Activated CD4-positive, CD25-positive, alpha-beta regulatory T cell treated with anti-CD3 and anti-CD28 coated beads, Interleukin-2, amount 50 U/mL, for 72 hours (primary cell): ENCODE measurements at places on chromosomes 1 and 21.
A peak's percentile ranks its signal among the peaks of the same experiment; 100 is the strongest.

- no peak for DNase-seq
These were observed 114.8 kb upstream of the PAXBP1 start for GRCh38 chr21:32886339-32886738.

- no peak for DNase-seq
These were observed 6.7 kb downstream of the RNF186 start for GRCh38 chr1:19808351-19808750.

DNA sequence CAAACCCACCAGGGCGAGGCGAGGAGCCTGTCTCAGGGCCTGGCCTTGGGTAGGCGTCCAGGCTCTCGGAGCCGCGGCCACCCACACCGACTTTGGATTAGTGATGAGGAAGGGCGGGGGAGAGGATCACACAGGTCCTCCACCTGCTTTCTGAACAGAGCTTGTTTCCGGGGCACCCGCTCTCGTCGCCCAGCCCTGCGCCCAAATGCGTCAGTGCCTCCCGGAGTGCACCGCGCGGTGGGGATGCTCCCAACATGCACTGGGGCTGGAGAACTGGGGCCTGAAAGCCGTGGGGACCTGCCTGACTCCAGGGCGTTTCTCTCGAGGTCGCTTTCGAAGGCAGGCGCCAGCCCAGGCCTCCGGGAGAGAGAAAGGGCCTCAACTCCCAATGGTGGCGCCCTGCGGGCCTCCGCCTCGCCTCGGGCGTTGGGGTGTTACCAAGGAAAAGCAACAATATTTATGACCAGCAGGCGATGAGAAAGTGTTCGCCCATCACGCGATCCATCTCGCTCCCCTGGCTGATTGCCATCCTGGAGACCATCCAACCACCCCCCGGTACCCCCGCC is 8.9 kb upstream of the LHX8 start:
- DNase-seq, result no peak

DNA sequence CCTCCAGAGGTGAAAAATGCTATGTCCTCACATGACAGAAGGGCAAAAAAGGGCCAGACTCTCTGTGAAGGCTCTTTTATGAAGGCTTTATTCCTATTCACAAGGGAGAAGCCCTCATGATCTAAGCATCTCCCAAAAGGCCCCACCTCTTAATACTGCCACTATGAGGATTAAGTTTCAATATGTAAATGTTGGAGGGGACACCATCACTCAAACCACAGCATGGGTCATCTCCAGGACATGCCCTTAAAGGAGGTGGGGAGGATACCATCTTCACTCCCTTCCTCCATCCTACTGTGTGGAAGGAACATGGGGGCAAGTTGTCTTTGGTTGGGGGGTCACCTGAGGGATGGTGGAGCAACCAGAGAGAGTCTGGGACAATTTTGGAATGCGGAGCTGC is 170.1 kb downstream of the TRIM33 start:
- DNase-seq, result no peak

- DNase-seq, result no peak
These were observed 8.0 kb upstream of the ETV3 start for GRCh38 chr1:157146244-157146643.

GRCh38 chr1:222546548-222547259 is 1.2 kb downstream of the HHIPL2 start:
- DNase-seq, result no peak

DNA sequence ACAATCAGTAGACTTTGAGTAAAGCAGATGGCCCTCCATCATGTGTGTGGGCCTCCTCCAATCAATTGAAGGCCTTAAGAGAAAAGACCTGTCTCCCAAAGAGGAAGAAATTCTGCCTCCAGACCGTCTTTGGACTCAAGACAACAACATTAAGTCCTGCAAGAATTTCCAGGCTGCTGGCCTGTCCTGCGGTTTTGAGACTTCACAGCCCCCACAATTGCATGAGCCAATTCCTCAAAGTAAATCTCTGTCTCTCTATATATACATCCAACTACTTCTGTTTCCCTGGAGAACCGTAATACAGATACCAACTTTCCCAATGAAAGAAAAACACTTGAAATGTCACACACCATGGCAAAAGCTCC is 16.4 kb downstream of the REG4 start:
- no peak for DNase-seq

GRCh38 chr1:111213412-111213811 is 13.0 kb upstream of the DENND2D start:
- DNase-seq, result no peak

DNA sequence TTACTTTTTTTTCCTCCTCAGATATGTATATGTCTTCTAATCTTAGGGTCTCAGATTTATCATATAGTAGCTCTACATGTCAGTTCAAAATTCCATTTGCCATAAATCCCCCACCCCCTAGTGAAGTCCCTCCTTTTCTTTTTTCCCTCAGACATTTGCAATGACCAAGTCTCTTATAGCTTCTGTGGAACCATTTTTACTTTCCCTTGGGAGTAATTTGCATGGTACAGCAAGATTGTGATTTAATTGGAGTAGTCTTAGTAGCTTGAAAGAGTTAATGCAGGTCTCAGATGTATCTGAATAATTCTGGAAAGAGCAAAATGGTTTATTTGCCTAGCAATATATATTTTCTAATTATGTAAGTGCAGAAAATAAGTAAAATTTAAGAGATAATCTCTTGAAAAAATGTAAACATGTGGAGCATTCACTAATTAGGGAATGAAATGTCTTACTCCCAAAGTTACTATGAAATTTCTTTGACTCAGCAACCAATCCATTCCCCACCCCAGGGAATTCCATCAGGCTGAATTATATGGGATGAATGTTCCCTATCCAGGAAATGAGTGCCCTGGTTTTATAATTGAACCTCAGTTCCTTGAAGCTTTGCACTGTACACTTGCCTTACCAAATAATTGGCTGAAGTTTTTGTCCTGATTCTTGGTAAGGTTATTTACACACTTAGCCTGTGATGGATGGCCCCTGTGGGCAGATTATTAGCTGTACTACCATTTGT is 267.0 kb downstream of the DNM3 start:
- no peak for DNase-seq

GRCh38 chr1:39554277-39554676 is 22.3 kb downstream of the PABPC4 start:
- DNase-seq, result no peak

DNA sequence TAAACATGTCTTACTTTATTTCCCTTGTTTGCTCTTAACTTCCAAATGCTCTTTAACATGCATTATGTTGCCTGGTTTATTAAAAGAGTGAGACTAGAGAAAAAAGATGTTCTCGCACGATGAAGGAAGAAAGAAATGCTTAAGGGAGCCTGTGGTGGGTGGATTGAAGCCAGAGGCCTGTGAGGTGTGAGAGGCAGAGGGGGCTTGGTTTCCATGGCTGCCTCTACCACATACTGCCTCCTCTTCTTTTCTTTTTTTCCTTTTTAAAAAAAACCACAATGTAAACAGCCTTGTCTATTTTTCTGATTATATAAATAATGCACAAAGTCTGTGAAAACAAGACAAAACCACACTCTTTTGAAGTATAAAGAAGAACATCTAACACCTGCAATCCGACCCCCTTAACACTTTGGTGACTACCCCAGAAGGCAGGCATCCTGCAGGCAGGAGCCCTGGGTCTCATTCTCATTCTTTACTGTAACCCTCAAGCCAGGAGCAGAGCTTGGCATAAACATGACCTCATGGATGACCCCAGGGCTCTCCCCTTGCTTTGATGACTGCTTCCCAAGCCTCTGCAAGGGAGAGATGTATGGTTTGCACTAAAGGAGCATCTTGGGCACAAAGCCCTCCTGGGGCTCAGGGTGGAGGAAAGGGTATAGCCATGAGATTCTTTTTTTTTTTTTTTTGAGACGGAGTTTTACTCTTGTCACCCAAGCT is 10.1 kb upstream of the PARP1 start:
- DNase-seq, result no peak

GRCh38 chr1:161726473-161727255 is 5.3 kb downstream of the FCRLB start:
- DNase-seq, result peak; percentile 60

DNA sequence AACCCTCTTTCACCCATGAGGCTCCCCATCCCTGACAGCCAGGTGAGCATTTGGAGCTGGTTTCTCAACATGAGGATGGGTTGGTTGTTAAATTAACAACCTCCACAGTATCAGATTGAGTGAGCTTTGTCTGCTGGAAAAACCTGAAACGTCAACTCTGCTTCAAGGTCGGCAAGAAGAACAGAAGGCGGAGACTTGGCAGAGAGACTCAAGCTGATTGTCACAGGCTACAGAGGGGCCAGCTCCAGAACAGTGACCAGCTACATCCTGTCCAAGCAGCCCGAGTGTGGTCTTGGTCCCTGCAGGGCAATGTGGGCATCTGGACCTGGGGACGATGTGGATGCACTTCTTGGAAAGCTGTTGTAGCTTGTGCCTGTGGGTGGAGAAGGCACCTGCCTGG is 36.6 kb upstream of the TMEM51 start:
- DNase-seq, result no peak

- no peak for DNase-seq
These were observed 298.6 kb upstream of the AJAP1 start for GRCh38 chr1:4355839-4356238.

GRCh38 chr1:29973406-29973805 is 737.1 kb downstream of the PTPRU start:
- DNase-seq, result no peak

GRCh38 chr1:180267761-180268555 is 37.9 kb downstream of the LHX4 start:
- no peak for DNase-seq

DNA sequence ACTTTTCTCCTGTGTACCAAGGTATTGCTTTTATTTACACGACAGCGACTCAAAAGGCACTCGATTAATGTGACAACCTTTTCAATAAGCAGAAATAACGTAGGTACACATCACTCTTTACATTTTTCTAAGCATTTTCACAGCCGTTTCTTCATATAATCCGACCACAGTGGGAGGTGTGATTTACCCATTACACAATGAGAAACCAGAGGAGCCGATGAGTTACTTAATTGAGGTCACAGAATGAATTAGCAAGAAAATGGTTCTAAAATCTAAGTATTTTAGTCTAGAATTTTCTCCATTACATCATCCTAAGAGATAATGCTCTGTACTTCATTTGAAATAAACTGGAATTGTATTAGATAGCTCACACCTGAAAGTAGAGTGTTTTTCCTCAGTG is 71.5 kb downstream of the UMODL1 start:
- DNase-seq, result no peak

DNA sequence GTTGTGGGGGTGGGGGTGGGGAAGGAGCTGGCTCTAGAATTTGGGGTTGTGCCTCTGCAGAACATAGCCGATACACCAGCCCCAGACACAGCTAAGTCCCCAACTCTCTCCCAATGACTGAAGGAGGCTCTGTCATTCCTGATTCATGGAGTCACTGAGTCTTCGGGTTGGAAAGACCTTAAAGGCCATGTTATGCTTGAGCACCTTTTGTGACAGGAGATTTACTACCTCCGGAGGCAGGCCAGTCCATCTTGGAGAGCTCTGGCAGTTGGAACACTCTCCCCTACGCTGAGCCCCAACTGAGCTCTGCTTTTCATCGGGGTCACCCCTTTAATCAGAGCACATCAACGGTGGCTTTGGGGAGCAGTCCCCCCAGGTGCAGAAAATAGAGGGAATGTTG is 284.4 kb upstream of the GJB5 start:
- no peak for DNase-seq

GRCh38 chr1:233656032-233656635 is 42.2 kb downstream of the KCNK1 start:
- no peak for DNase-seq

GRCh38 chr1:223089250-223089649 is 53.8 kb downstream of the TLR5 start:
- DNase-seq, result no peak

DNA sequence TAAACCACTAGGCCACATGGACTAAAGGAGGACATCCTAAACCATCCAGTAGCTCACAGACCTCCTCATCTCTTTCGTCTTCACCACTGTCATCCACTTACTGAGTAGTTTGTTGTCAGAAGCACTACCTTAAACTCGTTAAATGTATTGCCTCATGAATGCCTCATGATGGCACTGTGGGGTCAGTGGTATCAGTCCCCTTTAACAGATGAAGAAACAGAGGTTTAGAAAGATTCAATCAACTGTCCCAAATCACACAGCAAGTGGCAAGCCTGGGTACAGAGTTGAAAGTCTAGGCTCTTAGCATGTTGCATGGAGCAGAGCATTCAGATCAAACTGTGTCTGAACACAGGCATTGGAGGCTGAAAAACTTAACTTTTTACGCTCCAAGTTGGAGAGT is 183.6 kb upstream of the KIAA0040 start:
- DNase-seq, result no peak

- no peak for DNase-seq
These were observed 12.8 kb upstream of the IFI44L start for GRCh38 chr1:78607334-78607927.

DNA sequence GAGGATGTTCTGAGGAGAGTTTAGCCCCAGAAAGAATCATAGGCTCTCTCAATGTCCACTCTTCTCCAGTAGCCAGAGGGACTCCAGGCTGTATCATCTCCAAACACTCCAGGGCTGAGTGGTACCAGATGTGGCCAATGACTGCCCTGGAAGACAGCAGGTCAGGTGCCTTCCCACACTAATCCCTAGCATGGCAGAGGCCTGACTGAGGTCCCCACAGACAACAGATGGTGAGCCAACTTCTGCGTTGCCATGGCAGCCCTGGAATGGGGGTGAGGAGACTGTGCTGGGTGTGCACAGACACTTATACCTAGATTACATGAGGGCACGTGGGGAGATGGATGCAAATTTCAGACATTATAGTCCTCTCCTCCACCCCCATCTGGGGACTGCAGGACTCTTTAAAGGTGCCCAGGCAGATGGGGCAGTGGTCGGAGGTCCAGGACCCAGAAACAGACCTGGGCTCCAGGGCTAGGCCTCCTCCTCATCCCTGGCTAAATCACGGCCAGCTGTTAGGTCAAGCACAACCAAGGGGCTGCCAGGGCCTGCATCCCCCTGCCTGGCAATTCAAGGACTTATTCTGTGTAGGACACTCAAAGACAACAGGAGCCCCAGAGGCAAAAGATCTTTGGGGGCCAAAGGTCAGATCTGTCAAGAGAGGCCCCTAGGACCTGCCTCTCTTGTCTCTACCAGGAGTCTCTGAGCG is 42.9 kb downstream of the CAMK2N1 start:
- peak; percentile 19 for DNase-seq

DNA sequence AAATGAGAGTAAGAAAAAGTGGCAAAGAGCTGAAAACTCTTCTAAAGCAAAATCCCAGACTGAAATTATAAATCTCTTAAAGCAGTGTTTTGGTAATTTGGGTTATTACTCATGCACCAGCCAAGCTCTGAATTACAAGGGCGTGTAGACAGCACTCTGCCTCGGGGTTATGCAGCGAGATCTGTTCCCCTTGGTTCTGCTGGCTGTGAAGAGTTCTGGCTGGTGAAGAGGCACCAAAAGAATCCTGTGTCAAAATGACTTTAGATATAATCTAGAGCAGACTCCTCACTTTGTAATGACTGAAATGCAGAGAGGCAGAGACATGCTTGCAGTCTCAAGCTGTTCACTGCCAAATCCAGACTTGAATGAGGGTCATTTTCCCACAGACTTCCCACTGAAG is 461.8 kb upstream of the CXADR start:
- DNase-seq, result no peak

DNA sequence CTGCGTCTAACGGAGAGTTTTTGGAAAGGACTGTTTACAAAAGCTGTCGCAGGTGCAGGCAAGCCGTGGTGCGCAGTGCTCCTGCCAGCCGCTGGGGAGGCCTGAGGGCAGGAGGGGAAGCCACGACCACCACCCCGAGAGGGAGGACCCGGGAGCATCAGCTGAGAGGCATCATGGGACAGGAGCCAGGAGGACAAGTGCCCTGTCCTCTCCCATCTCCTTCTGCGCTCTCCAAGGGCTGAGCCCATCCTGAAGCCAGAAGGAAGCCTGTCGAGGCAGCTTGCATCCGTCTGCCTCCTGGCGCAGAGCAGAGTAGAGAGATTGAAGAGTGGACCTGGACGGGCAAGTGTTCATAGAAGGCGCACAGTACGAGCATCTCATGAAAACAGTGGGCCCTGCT is 310.9 kb downstream of the KIF26B start:
- no peak for DNase-seq
